AG10803 (cell line): ENCODE measurements at places on chromosomes 6 and 20.

GRCh38 chr20:59004493-59004762 lies 2.6 kb downstream of the CTSZ start:
- DNase-seq = no peak

DNA sequence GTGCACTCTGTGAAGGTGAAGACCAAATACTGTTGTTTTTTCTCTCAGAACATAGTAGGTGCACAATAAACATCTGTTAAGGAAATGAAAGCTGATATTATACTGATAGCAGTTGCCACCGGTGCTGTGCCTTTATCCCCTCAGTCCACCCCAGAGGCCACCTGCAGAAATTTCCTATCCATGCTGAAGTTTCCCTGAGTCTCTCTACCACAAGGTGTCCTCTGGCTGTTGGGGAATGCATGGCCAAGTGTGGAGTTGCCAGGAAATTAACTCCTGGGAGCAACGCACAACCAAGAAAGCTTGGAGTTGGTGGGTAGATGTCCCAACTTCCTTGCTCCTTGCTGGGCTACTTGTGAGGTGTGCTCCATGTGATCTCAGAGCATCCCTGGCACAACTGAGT lies 114.2 kb downstream of the LAMP5 start:
- no peak for DNase-seq

DNA sequence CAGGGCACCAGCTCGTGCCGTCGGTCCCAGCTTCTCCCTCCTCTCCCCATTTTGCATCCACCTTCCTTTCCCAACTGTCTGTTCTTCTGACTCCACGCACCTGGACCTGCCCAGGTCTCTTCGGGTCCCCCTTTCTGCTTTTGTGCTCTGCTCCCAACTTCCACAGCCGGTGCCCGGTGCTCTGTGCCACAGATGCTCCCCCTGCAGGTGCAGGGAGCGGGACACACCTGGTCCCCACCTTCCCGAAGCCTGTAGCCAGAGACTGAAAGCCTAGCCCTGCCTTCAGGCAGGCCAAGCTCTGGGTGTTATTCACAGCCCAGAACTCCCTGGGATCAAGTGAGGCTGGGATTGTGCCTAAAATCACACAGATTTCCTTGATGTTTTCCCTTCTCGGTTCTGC lies 24.6 kb upstream of the BMP7 start:
- no peak for DNase-seq

- no peak for DNase-seq
Measured at GRCh38 chr6:119480961-119481497, 131.5 kb upstream of the MAN1A1 start.

DNA sequence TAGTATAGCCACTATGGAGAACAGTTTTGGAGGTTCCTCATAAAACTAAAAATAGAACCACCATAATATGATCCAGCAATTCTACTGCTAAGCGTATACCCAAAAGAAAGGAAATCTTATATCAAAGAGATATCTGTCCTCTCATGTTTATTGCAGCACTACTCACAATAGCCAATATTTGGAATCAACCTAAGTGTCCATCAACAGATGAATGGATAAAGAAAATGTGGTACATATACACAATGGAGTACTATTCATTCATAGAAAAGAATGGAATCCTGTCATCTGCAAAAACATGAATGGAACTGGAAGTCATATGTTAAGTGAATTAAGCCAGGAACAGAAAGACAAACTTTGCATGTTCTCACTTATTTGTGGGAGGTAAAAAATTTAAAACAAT lies 5.7 kb upstream of the CD2AP start:
- DNase-seq = no peak

DNA sequence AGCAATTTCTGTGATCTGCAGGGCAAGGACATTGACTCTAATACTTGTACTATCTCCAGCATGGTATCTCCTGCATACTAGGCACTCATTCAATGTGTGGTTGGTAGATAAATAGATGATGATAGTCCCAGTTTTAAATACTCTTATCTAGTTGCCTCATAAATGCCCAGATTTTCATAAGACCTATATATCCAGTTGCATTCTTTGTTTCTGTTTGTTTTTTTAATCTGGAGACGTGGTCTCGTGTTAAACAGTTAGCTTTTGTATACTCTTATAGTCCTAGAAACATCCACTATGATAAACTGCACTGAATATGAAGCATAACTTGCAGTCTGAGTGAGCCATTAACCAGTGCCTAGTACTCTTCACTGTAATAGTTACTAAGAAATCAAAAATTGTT lies 35.5 kb upstream of the SUMO4 start:
- no peak for DNase-seq

- no peak for DNase-seq
Measured at GRCh38 chr6:15775741-15776140, 112.9 kb upstream of the DTNBP1 start.

GRCh38 chr20:32583581-32584070 lies 1.5 kb downstream of the NOL4L start:
- DNase-seq = no peak

- peak; percentile 8 for DNase-seq
Measured at GRCh38 chr6:1575210-1576041, 34.3 kb upstream of the FOXC1 start.

GRCh38 chr6:11878735-11879134 lies 100.1 kb upstream of the ADTRP start:
- no peak for DNase-seq

DNA sequence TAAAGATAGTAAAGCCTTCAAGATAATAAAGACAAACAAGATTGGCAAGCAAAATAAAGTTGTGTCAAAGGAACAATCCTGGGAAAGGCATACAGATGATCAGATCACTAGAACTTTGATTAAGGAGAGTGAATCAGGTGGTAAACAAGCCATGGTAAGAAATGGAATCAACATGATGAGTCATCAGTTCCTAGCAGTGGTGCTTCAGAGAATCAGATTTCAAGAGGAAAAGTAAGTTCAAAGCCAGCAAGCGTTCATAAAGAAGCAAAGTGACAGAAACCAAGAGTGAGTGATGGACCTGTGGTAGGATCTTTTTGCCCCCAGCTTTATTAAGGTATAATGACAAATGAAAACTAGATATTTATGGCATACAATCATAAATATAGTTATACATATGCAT lies 340.4 kb downstream of the TPBG start:
- DNase-seq = no peak

- DNase-seq = no peak
Measured at GRCh38 chr6:69973763-69974162, 107.4 kb downstream of the COL19A1 start.

DNA sequence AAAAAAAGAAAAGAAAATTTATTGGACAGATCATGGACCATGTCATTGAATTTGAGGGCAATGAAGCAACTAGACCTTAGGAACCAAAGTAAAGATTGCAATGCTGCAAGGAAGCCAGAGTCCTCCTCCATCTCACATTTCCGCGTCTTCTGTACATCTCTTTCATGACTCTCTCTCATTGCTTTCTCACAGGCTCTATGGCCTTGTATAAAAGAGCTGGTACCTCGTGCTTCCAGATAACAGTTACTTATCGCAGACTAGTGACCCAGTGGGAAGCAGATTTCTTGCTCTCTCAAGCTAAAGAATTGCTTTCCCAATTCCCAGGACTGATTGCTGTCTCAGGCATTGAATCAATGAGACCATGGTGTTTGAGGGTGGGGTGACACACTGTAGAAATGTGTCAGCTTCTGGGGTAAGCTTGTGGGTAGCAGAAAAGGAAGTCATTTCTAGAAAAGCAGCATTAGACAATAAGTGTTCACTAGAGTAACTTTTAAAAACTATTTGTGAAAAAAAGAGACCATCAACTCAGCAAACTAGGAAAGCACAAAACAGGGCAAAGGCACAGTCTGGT lies 635.3 kb downstream of the UTRN start:
- no peak for DNase-seq

GRCh38 chr20:16025084-16025483 lies 548.2 kb downstream of the KIF16B start:
- DNase-seq = no peak

DNA sequence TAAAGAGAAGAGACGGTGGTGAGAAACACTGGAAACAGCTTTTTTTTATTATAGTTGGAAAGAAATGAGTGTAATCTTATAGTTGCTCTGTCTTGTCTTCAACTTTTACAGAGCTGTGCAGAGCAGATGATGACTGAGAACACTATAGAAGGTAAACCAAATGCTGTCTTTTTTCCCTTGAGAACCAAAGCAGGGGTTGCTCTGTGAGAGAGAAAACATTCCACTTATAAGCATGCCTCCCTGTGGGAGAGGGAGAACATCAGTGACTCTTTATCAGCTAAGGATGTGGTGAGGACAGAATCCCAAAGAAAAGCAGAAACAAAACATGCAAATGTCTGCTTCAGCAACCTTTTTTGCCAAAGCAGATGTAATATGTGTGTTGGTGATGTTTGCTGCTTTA lies 179.3 kb upstream of the HDDC2 start:
- DNase-seq = no peak

GRCh38 chr6:30778001-30778635 lies 33.8 kb upstream of the IER3 start:
- DNase-seq = no peak

DNA sequence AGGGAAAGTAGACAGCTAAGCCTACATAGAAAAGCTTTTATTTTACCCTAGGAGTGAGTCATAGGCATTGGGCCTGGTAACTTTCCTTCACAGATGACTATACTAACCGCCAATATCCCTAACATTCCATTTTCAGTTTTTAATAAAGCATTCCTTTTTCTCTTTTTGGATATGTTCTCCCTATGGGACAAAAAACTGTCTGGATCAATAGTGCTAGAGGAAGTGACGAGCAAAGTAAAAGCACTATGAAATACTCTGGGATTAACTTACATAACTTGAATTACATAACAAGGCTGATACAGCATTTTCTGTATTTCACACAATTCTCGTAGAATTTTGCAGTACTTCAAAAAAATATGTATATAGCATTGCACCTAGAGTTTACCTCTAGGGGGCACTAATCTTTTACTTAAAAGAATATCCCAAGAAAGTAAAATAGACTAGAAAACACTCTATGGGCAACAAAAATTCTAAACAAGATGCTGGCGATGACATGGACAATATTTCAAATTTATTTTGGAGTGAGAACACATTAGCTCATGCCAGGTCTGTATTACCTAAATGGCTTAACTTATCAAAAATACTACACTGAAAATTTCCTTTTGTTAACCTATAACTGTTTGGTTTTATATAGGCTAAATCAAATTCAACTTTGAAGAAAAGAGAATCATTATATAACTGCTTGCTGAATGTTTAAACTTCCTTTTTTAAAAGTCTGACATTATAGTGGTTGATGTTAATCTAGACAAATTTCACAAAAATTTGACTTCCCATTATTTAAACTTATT lies 66.3 kb upstream of the DST start:
- peak; percentile 85 for DNase-seq

DNA sequence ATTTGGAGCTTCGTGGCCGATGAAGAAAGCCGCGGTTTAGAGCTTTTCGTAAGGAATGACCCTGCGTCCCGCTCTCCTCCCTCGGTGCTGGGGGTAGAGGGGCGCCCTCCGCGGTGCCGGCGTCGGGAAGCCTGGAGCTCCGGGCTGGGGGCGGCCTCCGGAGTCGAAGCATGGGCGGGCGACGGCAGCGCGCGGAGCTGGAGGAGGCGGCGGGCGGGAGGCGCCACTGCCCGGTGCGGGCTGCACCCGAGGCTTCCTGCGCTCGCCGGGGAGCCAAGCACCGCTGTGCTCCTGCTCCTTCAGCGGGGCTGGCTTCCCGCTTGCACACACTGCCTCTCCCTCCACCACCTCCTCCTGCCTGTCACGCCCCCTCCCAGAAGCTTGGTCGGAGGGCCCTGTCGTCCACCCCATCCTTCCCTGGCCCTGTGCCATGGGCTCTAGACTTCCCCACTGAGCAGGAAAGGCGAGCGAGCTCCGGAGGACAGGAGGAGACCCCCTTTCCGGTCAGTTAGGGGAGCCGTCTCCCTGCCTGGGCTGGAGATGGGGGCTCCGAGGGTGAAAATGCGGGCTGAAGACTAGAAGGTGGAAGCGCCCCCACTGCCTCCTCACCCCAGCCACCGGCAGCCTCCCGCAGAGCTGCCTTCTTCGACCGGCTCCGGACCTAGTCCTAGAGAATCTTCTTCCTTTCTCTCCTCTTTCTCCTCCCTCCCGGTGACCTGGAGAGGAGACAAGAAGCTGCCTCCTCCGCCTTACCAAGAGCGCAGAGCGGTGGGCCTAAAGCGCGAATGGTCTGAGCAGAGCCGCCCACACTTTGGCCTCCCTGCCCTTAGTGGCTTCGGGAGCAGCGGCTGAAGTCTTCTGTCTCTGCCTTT lies 1.8 kb downstream of the CDH4 start:
- no peak for DNase-seq

GRCh38 chr6:4545893-4546292 lies 230.3 kb upstream of the CDYL start:
- DNase-seq = no peak

- DNase-seq = peak; percentile 29
Measured at GRCh38 chr6:126015863-126016262, 29.5 kb downstream of the TRMT11 start.

- DNase-seq = peak; percentile 87
Measured at GRCh38 chr6:44052419-44053023, 74.7 kb downstream of the MRPL14 start.

- no peak for DNase-seq
Measured at GRCh38 chr20:9071976-9072726, 3.3 kb downstream of the PLCB4 start.

GRCh38 chr6:53154794-53155193 lies 6.2 kb upstream of the GCM1 start:
- peak; percentile 9 for DNase-seq

GRCh38 chr20:21513881-21514540 lies at the start of gene NKX2-2:
TSS of gene NKX2-2 (minus strand) at chr20:21514064. CDS start at chr20:21513669, 395 bp downstream.
- peak; percentile 6 for DNase-seq

DNA sequence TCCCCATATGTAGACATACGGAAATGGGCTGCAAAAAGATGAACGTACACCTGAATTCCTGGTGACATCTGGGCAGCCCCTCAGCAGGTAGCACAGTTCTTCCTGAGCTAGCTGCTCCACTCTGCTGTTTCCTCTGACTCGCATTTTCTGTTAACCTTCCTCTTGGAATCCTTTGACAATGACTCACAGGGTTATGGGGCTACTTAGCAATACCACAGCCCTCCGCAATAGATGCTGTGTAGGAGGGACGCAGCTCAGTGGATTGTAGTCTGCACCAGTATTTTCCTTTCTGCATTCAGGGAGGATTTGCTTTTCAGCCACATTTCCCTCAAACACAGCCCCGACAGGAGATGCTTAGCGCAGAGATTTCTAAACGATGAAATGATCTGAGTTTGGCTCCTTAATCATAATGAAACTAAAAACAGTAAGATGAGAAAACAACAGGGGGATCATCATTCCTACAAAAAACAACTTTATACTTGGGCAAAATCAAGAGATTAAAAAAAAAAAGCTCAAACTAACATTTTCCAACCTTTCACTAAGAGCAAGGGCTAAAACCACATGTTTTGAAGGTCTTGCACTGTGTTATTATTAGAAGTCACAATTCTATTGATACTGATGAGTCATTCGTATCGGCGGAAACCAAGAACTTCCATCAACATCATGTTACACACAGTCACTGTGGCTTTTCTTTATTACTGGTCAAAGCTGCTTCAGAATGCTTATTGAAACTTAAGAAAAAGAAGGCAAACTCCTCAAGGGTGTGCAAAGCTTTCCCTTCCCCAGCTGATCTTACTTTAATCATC lies 12.2 kb downstream of the BACH2 start:
- DNase-seq = peak; percentile 80

- peak; percentile 50 for DNase-seq
Measured at GRCh38 chr6:134550604-134551003, 232.7 kb upstream of the SGK1 start.

- DNase-seq = no peak
Measured at GRCh38 chr6:161635975-161636374, 362.1 kb upstream of the AGPAT4 start.
